ENCODE measurements at places on chromosomes 13 and 19.

DNA sequence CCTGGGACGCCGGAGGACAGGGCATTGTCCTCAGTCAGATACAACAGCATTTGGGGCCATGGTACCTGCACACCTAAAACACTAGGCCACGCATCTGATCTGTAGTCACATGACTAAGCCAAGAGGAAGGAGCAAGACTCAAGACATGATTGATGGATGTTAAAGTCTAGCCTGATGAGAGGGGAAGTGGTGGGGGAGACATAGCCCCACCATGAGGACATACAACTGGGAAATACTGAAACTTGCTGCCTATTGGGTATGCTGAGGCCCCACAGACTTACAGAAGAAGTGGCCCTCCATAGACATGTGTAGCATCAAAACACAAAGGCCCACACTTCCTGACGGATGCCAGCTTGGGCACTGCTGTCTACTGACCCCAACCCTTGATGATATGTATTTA, 1.4 kb upstream of the ICAM4 start:
- DNase-seq = no peak

- no peak for DNase-seq
Observed at GRCh38 chr19:41411968-41412265, 14.3 kb downstream of the BCKDHA start.

GRCh38 chr13:67330149-67330548, 100.0 kb upstream of the PCDH9 start:
- DNase-seq = no peak

DNA sequence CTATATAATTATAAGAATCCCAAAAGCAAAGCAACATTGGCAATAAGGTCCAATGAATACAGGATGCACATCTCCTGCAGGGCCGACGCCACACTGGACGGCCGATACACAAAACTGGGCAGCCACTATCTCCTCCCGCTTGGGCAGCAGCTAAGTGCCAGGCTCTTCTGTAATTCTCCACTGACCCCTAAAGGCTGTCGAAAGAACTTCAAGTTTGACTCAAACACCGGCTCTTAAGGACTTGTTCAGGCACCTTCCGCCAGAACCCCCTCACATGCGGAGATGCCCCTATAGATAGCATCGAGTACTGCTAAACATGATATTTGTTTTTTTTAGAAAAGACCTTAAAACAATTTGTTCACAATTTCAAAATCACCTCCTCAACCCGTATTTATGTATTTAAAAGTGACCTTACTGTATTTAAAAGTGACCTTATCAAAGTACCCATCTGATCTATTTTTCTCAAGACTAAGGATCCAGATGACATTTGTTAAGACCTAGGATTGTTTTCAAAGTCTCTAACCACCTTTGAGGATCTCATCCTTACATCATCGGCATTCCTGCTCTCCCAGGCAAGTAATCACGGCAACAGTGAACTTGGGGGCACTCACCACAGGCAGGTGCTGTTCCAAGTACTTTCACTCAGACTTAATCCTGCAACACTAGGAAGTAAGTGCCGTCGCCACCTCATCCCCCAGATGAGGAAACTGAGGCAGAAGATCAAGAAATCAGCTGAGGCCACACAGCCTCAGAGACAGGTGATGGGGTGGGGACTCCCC, 77.8 kb downstream of the TUBGCP3 start:
- peak; percentile 29 for DNase-seq

- no peak for DNase-seq
Observed at GRCh38 chr13:35474496-35475211, 1.8 kb downstream of the MAB21L1 start.

- no peak for DNase-seq
Observed at GRCh38 chr19:2255982-2256685, at the start of gene JSRP1. Gene JSRP1, minus strand, starts transcription at chr19:2256417. Its CDS starts 1,103 bp downstream, at chr19:2255314.

DNA sequence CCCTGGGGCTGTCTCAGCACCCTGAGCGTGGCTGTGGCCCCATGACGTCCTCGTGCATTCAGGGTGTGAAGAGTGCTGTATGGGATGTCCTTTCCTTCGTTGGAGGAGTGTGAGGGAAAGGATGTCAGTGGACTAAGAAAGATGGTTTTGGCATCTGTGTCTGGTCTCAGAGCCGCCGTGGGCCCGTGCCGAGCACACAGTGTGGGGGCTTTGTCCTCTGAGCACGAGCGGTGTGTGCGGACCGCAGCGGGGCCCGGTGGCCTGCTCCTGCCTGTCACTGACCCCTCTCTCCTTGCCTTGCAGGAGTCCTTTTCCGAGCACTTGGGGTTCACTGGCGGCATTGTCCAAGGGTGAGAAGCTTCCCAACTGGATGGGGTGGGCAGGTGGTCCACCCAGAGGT, 63.3 kb upstream of the LDLR start:
- DNase-seq = no peak

DNA sequence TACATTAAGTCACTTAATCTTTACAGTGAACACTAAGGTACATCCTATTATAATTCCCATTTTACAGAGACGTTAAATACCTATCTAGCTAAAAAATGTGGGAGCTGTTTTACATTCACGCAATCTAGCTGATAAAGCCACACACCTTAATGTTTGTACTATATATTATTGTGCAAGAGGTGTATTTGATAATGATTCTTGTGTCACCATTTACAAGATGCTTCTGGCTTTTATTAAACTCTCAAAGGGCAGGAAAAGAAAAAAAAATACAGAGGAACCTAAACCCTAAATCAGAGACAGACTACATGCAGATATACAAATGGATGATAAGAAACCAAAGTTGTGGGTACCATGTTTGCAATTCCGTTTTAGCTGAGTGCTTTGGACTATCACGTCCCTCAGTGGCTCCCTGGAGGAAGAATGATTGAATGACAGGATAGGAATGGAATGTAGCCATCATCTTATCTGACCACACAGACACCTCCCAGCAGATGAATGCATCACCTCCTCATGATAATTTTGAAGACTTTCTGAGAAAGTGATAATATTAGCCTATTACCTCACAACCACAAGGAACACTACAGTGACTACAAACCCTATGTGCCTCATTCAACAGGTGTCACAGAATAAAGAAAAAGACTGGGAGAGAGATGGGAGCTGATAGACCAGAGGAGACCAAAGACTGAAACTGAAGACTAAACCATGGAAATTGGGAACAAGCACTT, 230.5 kb upstream of the SERP2 start:
- DNase-seq = no peak

DNA sequence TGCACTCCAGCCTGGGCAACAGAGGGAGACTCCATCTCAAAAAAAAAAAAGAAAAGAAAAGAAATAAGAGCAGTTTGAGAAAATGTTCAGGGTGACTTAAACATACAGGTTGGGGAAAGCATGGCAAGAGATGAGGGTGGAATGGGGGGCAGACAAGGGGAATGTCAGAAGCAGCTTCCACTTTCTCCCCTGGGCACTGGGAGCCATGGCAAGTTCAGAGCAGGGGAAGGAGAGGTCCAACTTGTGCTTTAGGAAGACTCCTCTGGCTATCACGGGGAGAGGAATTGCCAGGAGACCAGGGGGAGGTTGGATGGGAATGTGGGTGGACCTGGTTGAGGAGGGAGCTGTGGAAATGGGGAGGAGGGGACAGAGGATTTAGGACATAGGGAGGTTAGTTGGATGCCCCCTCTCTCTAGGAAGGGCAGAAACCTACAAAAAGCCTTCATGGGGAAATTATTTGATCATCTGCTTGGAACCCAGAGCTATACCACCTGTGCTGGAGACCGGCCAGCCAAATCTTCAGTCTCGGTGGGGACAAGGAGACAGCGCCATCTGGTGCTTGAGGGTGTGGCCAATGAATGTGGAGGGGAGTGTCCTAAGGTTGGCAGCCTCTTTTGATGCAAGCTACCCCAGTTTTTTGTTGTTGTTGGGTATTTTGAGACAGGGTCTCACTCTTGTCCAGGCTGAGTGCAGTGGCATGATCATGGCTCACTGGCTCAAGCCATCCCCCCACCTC, 7.3 kb upstream of the STRN4 start:
- DNase-seq = peak; percentile 84

DNA sequence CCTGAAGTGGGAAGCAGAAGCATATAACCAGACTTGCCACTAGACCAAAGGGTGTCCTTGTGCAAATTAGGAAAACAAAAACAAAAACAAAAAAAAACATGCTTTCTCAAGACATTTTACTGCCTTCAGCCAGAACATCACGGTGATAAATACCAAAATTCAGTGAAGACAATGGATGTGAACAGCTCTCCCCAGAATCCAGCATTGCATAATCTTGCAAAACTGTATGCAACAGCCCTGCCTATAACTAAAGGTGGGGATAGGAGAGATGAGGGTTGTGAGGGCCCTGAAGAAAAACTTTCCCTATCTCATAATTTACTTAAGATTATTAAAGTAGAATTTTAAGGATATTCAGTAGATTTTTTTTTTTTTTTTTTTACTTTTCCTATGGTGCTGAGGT, 24.9 kb upstream of the NDFIP2 start:
- DNase-seq = no peak

DNA sequence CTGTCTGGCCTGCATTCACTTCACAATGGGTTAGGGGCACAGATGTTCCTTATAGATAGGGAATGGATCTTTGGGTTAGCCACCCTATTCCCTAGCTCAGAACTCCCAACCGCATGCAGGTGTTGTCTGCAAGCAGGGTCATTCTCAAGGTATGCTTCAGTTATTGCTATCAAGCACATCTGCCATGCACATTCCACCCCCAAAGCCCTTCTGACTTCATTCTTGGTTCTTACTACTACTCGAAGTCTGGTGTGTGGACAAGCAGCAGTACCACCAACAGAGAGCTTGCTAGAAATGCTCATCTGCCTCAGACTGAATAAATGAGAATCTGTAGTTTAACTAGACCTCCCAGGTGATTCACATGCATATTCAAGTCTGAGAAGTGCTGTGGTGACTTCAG, 31.3 kb downstream of the SERPINE3 start:
- DNase-seq = no peak

DNA sequence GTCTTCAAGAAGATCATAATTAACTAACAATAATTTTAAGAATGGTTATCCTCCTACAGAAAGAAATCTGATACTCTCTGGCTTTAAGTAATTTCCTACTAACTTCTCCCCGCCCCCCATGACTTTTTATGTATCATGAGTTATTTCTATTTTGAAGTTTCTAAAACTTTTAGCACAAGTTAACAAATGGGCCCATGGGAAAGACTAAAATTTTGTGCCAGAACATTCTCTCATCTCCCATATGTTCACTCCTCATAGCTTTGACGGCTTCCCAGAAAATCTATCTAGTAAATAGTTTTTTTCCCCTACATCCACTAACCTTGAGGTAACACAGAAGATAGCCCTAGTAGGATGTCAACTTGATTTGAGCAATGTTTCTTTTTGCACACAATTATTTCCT, 148.3 kb downstream of the POSTN start:
- DNase-seq = no peak

- DNase-seq = no peak
Observed at GRCh38 chr13:51500687-51501086, 47.9 kb upstream of the INTS6 start.

GRCh38 chr19:41330481-41330880, 20.5 kb downstream of the CCDC97 start:
- no peak for DNase-seq

GRCh38 chr19:11692127-11692790, 46.5 kb downstream of the ZNF823 start:
- DNase-seq = no peak

GRCh38 chr13:91017031-91017668, 330.3 kb upstream of the MIR17HG start:
- DNase-seq = no peak

GRCh38 chr13:31038834-31039552, 106.5 kb downstream of the TEX26 start:
- DNase-seq = no peak

DNA sequence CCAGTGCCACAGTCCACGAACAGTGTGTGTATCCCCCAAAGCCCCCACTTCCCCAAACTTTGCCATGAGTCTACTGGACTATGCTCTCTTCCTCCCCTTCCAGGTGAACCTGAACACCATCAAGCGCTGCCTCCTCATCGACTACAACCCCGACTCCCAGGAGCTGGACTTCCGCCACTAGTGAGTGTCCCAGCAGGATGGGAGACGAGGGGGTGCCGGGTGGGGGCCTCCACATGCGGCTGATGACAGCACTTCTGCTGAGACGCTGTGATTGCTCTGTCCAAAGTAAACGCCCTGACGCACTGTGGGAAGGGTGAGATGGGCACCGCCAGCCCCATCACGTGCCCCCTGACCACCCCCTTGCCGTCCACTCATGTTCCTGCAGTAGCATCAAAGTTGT, 2.0 kb upstream of the P2RY11 start:
- no peak for DNase-seq

- DNase-seq = no peak
Observed at GRCh38 chr13:84774111-84774510, 891.8 kb upstream of the SLITRK1 start.

GRCh38 chr13:24038405-24038804, 122.1 kb upstream of the SPATA13 start:
- no peak for DNase-seq

DNA sequence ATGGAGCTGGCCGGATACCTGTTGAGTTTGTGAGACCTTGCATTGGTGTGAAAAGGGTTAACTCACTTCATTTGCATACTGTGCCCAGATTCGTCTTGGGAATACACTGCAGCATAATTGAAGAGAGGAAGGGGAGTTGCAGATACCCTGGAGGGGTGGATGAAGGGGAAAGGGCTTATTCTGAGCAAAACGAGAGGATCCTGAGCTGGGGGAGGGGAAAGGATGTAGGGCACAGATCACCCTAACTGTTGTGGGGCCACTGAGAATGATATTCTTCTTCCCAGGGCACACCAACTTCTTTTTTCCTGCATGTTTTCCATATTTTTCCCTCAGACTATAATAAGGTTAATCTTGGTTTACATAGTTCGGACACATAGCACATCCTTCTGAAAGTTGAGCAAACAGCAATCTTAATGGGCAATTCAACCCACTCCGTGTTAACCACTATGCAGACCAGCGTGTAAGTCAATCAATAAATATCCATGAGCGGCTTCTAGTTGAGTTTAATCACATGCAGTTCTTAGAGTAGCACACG, 11.7 kb upstream of the PTPRS start:
- no peak for DNase-seq

- DNase-seq = no peak
Observed at GRCh38 chr13:112955271-112955937, 13.6 kb upstream of the MCF2L start.

DNA sequence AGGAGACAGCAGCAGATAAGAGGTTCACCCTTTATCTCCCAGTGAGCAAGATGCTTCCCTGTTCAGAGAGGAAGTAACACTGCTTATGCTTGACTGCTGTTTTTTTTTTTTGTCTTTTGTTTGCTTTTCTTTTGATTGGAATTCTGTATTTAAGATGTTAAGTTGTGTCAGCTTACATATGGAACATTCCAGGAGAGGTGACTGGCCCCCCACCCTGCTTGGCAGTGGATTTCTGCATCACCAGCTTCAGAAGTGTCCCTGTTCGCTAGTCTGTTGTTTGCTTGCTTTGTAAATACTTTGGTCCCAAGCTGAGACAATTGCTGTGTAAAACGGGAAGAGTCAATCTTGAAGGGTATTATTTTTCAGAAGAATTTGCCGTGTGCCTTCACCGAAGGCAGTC, 43.0 kb downstream of the IFT88 start:
- no peak for DNase-seq

DNA sequence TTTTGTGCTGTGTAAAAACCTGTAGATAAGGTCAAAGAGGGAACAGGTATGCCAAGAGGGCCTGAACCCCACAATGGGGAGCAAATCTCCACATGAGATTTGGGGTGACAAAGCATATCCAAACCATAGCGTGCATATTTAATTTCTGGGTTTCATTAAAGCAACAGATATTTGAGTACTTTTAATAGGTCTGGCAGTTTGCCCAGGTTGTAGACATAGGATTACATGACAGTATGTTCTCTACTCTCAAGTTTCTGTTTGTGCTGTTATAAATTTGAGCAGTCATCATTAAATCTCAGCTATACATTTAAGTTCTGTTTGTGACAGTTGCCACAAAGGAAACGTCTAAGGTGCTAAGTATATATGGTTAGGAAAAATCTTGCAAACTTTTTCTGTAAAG, 236.4 kb downstream of the ATP8A2 start:
- DNase-seq = peak; percentile 37

All from NCI-H1105 (cell line).